Activated CD4-positive, CD25-positive, alpha-beta regulatory T cell treated with anti-CD3 and anti-CD28 coated beads, Interleukin-2, amount 50 U/mL, for 16 hours (primary cell): ENCODE measurements at places on chromosomes 2 and 18.

- no peak for DNase-seq
These were observed 1092.0 kb upstream of the LRRTM1 start for GRCh38 chr2:81396417-81397019.

DNA sequence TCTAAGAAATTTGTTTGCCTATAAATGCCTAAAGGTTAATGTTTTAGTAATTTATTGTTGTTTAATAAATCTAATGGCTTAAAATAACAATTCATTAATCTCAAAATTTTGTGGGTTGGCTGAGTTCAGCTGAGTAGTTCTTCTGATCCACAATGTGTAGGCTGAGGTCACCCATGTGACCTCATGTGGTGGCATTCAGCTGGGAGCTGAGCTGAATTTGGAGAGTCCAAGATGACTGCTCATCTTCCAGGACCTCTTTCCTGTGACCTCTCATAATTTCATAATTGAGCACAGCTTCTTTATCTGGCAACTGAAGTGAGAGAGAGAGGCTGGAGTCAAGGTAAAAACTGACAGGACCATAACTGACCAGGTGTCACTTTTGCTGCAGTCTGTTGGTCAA lies 132.4 kb downstream of the TXNL1 start:
- no peak for DNase-seq

DNA sequence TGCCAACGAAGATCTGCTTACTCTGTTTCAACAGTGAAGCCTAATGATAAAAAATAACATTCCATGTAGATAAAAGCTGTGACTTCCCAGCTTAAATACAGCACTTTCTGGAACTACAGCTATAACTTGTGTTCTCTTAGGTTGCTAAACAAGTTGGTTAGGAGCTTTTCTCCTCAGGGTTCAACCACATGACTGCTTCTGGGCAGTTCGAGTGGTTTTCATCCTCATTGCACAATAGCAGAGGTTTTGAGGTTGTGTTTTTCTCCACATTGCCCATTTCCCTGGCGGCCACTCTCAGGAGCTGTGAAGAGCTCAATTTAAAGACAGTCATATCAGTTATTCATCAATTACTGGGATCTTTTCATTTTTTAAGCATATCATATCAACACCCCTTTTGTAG lies 102.2 kb upstream of the CYP1B1 start:
- DNase-seq = no peak

DNA sequence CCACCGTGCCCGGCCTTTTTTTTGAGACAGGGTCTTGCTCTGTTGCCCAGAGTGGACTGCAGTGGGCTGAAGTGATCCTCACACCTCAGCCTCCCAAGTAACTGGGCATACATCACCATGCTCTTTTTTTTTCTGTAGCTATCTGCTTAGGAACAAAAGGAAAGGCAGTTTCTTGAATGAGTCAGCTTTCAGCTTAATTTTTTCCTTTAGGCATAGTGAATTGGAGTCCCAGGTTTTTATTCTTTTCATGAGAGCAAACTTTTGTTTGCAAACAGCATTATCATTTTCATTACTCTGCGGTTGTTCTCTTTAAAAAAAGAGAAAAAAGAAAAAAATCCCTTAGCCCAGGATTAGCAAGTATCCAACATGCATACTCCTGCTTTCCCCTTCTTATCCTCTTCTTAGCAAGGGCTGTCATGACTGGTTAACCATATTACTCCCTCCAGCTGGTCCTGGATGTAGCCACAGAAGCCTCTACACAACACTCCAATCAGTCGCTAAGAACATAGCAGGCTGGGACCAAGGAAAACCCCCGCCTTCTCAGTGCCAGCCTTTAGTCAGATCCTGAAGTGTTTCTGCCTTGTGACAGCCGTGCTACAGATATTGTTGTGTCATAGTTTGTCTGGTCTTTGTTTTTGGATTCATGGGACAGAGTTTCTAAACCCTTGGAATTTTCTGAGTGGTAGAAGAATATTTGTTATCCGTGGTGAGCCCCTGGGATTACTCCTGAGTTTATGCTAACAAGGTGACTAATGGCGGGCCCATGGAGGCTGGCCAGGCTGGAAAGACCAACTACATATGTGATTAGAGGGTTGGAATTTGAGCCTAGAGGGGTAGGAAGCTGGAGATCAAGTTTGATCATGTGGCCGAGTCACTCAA lies 23.3 kb upstream of the ST3GAL5 start:
- DNase-seq = no peak

DNA sequence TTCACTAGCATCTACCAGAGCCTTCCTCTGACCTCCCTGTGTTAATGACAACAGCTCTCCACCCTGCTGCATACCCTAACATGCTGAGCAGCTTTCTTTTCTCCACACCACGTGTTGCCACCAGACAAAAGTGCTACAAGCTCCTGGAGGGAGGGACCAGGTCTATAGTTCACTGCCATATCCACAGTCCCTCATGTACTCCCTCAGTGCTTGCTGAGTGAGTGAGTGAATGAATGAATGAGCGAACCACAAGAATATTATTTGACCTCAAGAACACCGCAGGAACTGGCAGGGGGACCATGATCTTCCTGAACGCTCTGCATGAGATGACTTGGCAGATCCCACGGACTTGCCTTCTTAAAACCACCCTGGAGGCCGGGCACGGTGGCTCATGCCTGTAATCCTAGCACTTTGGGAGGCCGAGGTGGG lies 47.4 kb upstream of the CAB39 start:
- DNase-seq = no peak

DNA sequence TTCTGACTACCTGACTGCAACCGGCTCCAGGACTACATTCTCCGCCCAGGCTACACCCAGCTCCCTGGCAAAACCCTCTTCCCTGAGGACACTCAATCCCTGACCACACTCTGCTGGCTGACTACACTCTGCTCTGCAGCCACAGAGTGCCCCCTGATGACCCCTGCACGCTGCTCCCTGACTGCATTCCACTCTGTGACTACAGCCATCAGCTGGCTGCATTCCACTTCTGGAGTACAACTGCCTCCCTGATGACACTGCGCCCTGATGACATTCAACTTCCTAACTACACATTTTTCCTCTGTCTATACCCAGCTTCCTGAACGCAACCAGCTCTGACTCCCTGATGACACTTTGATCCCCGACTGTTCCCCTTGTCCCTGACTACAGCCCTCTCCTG lies 71.3 kb upstream of the NRXN1 start:
- DNase-seq = no peak

- no peak for DNase-seq
These were observed 39.3 kb upstream of the STAT1 start for GRCh38 chr2:191053256-191053655.

- no peak for DNase-seq
These were observed 105.8 kb downstream of the PLB1 start for GRCh38 chr2:28601616-28602015.

DNA sequence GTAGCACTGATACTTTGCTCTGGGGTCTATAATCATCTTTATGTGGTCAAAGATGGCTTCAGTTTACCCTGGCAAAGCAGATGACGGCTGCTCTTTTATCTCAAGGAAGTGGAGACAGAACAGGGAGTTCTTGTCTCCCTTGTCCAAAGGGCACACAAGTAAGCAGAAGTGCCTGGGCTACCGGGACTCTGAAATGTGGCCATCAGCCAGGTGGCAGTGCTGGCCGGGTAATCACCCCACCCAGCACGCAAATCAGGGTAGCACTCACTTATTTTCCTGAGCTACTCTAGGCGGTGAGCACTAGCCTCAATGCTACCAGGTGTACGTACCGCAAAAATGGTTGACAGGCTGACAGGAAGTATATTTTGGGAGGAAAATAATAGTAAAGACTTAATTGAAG lies 119.7 kb upstream of the ETAA1 start:
- no peak for DNase-seq

- no peak for DNase-seq
These were observed 74.8 kb upstream of the FAM98A start for GRCh38 chr2:33673937-33674336.

DNA sequence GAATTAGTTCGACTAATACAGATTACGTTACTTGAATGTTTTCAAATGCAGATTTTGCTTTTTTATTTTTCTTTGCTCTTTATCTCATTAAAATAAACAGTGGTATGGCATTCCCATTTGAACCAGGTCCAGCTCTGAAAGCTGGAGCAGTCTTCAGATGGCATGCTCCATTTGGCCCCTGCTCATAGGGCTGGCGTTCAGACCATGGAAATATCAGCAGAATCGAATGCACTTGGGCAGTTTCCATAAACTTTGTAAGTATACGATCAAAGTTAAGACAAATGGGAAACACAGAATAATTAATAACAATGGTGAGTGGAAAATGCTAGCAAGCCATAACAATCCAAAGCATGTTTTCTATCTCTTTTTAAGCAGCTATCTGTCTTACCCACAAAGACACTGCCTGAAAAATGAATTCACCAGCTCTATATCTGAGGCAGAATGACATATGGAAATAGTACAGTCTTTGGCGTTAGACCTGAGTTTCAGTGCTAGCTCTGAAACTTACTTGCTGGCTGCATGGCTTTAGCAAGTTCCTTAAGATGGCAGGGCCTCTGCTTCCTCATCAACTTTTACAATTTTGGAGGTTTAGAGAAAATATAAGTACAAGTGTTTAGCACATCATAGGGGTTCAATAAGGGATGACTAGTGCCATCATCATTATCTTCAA lies 131.6 kb downstream of the BCL2 start:
- DNase-seq = no peak

- DNase-seq = no peak
These were observed 164.2 kb upstream of the SETBP1 start for GRCh38 chr18:44516450-44516849.

- DNase-seq = no peak
These were observed 117.9 kb upstream of the ID2 start for GRCh38 chr2:8563814-8564474.

DNA sequence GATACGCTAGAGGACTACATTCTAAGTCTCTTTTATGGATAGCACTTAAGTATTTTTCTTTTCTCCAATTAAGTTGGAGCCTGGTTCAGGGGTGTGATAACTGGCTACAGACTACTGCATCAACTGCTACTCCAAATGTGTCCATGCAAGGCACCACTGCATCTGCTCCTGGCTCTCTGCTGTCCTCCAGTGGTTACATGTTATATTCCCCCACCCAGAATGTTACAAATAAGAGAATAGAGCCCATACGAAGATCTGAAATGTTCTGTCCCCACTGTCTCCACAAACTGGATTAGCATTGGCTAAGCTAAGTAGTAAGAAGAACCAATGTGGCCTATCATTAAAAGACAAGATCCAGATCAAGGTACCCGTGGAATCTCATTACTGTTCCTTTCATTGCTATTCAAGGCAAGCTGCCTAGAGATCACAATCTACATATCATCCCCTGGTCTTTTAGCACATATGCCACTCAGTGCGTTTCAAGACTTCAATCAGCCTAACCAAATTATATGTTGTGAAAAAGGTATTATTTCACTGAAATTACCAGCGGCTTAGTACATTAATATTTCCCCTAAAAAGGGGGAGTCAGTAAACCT lies 308.3 kb upstream of the SLC8A1 start:
- no peak for DNase-seq

GRCh38 chr2:150041722-150042425 lies 445.6 kb downstream of the RND3 start:
- no peak for DNase-seq

GRCh38 chr2:81260320-81260719 lies 955.8 kb upstream of the LRRTM1 start:
- DNase-seq = no peak

GRCh38 chr2:88751768-88752167 lies 60.3 kb downstream of the RPIA start:
- DNase-seq = no peak

- DNase-seq = no peak
These were observed 71.2 kb upstream of the STPG4 start for GRCh38 chr2:47226132-47226922.

DNA sequence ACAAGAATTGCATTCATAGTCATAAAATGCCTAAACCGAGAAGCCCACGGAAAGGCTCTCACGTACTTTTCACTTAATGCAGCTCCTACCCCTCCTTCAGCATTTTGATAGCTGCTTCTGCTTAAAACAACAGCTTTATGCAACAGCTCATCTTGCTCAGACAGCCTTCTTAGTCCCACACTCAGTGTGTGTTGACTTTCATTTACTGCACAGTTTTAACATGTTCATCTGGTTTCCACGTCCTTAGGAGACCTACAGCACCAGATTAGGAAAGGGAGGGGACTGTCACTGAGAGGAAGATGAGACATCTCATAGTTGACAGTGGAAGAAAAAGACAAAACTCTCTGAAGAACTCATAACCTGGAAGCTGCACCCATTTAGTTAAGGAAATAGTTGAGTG lies 435.4 kb downstream of the SETBP1 start:
- DNase-seq = no peak
